Amygdala (tissue), 56 donors: ENCODE measurements at places on chromosomes 3 and 15.

DNA sequence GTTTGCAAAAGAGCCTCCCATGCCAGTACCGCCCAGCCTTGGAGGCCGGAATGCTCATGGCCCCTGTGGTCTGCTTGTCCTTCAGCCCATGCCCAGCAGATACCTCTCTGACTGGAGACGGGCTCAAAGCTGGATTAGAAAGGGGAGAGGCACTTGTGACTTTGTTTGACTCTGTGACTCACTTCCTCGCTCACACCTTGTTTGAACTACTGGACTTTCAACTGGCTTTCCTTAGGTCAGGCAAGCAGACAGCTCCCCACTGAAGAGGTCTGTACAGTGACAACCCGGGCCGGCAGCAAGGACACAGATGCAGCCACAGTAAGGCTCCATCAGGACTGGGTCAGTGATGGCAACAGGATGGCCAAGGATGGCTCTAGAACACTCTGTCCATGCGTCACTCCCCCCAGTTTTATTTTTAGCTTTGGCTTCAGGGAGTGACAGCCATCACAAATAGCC lies 98.6 kb upstream of the ABHD17C start:
- no peak for DNase-seq

GRCh38 chr15:92617549-92618520 lies 37.7 kb downstream of the FAM174B start:
- no peak for DNase-seq

GRCh38 chr15:84969257-84969656 lies 12.4 kb upstream of the PDE8A start:
- no peak for DNase-seq

DNA sequence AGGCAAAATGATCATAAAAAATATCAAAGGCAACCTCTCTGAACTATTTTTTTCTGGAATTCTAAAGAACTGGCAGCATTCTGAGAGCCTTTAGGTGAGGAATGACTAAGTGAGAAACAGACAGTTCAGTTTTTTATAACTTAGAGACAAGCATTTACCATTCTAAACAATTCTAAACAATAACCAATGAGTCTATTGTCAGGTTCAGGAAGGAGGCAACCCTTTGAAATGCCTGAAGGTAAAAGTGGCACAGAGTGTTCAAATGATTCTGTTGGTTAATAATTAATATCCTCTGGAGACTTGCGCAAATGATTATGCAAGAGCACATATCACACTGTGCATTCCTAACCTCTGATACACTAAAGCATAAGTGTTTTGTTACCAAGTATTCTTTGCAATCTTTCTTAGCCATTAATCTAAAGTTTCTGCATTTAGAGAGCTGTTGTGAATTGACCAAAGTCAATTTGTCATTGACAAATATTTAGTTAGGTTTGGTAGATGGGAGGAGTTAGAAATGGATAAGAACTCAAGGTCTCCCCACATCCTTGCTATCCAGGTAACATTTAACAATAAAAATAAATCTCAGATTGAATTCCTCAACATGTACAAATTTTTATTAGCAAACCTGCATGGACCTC lies 9.2 kb upstream of the TGFBR2 start:
- no peak for DNase-seq

DNA sequence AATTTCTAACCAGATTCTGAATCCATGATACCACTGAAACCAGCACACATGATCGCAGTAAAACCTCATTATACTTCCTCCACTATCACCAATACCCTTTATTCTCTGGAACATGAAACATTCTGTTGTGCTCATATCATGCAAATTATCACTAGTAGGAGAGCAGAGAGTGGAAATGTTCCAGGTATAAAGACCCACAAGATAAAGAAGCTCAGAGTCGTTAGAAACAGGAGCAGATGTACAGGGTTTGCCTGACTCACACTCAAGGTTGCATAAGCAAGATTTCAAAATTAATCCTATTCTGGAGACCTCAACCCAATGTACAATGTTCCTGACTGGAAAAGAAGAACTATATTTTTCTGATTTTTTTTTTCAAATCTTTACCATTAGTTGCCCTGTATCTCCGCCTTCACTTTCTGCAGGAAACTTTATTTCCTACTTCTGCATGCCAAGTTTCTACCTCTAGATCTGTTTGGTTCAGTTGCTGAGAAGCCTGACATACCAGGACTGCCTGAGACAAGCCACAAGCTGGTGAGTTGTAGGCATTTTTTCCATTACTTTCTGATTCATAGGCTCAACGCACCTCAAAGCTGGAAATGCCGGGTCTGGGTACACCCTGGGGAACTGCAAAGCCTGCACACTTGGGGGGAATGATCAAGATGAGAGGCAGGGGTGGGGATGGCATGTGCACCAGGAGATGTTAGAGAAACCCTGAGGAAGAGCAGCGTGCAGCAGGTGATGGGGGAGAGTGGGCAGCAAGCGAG lies at the start of gene CCR2:
Gene CCR2, plus strand, starts transcription at position 465 of the 764 bp plus-strand sequence. CDS start 3,417 bp downstream, outside the sequence.
- DNase-seq, result no peak

- no peak for DNase-seq
Measured at GRCh38 chr3:124486324-124486723, 243.9 kb upstream of the UMPS start.

- no peak for DNase-seq
Measured at GRCh38 chr3:46316206-46316605, 37.7 kb upstream of the CCR2 start.

- no peak for DNase-seq
Measured at GRCh38 chr3:77125966-77126365, 86.1 kb downstream of the ROBO2 start.

DNA sequence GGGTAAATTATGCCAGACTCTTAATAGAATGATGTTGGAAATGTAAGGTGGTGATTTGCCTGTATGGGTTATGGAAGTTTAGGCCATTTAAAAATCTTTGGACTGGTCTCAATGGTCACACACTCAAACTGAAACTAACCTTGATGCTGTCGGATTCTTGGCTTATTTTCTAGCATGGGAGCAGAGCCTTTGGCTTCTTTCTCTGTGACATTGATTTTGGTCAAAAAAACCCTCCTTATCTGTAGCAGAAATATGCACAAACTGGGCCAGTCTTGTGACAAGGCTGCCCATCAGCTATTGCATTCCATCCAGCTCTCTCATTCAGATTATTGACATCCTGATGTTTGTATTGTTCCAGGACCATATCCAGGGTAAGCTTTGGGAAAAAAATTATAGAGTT lies 35.9 kb downstream of the ARPP21 start:
- no peak for DNase-seq

DNA sequence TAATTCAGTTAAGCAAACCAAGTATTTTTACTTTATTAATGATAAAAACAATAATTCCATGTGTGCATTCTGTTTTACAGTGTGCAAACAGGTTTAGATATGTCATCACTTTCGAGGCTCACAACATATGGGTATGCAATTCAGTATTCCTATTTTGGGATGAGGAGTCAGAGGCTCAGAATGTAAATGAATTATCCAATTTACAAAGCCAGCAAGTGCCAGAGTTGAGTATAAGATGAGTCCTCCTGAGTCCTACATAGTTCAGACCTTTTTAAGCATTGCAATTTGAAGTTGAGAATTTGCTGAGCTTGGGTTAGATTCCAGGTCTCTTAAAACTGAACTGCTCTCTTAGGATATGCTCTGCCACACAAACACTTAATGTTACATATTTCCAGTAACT lies 424.2 kb upstream of the ROBO2 start:
- no peak for DNase-seq

GRCh38 chr3:70028361-70028760 lies 28.8 kb downstream of the SAMMSON start:
- DNase-seq, result no peak

- no peak for DNase-seq
Measured at GRCh38 chr15:99753066-99753465, 19.8 kb upstream of the LYSMD4 start.

DNA sequence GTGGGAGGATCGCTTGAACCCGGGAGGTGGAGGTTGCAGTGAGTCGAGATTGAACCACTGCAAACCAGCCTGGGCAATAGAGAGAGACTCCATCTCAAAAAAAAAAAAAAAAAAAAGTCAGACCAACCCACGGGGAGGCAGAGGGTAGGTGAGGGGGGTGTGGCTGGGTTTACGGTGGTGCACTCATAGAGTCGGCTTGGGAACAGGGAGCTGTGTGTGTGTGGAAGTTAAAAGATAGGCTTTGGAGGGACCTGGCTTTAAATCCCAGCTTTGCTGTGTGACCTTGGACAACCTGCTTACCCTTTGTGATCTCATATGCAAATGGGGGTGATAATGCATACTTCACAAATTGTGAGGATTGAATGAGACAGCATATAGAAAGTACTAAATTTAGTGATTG lies 10.0 kb upstream of the ISLR2 start:
- no peak for DNase-seq

GRCh38 chr3:167394003-167394402 lies 13.9 kb upstream of the ZBBX start:
- DNase-seq, result no peak

DNA sequence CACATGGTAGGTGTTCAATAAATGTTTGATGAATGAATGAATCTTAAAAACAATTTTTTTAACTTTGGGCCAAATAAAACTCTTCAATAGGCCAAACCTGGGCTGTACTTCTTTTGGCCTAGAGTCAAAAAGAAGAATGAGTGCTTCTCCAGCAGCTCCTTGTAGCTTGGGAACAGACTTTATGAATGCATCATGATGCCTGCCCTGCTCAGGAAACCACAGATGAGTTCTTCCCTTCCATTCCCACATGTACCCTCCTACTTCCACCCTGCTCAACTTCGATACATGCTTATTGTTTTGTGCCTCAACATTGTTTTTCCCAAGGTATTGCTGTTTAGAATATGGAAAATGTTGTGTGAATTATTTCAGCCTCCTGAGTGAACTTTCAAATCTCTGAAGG lies 87.0 kb downstream of the FILIP1L start:
- DNase-seq, result no peak

GRCh38 chr15:39354189-39354588 lies 226.7 kb upstream of the THBS1 start:
- DNase-seq, result no peak

DNA sequence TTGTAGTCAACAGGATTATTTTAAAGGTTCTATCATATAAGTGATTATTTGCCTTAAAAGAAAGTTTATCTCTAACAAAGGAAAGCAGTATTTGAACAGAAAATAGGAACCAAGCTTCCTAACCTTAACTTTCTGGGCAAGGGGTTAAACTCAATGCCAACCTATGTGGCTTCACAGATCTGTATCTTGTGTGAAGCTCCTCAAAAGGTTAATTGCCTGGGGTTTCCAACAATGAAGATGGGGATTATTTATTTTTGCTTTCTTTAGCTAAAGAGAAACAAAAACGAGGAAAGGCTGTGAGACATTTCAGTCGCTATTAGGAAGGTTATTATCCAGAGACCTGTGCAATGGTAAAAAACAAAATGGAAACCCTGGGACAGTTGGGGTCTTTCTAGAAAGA lies 1.1 kb upstream of the WDR82 start:
- DNase-seq, result no peak

DNA sequence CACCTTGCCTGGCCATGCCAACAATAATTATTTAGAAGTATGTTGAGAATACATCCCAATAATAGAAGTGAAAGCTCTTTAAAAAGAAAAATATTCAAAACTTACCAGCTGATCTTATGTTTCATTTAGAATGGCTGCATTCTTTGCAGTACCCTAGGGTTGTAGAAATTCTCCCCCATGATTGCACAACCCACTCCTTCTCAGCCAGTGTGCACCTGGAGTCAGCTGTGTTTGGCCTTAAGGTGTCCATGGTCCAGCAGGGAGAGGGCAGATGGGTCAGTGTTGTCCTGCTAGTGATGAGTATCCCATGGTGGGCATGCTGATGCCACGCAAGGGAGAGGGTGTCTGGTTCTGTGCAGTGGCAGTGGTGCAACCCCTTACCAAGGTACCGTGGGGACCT lies 117.3 kb downstream of the IGF1R start:
- no peak for DNase-seq

GRCh38 chr3:160003520-160004128 lies 15.0 kb downstream of the IL12A start:
- peak; percentile 28 for DNase-seq

DNA sequence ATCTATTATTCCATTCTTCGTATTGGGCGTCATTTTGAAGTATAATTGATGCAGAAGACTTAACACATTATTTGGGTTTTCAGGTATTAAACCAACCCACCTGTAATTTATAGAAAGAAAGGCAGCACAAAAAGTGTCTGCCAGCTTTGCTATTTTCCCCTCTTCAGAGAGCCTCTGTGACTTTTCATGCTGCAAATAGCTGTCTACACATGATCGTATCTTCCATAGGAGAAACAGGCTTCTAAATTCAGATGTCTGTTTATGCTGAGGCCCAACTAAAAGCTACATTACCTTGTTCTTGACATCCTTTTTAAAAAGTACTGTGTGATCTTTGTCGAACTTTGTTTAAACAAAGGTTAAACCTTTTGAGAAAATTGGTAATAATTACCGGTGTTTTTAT lies 5.0 kb downstream of the ACKR2 start:
- no peak for DNase-seq

- DNase-seq, result no peak
Measured at GRCh38 chr3:129585949-129586657, 20.4 kb downstream of the PLXND1 start.

DNA sequence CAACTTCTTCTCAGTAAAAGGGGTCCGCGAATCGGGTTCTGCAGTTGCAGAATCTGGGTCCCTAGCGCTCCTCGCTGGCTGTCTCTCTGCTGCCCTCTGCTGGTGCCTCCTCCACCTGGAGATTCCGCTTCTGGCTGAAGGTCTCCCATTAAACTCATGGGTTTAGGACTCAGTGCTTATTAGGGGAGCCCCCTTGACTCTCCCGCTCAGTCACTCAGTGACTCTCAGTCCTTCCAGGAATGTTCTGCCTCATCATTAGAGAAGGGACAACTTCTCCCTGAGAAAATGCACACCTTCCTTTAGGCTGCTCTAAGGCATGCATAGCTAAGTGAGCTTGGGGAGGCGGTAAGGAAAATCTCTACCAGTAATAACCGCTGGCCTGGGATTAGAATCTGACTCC lies 7.1 kb downstream of the CPN2 start:
- no peak for DNase-seq

DNA sequence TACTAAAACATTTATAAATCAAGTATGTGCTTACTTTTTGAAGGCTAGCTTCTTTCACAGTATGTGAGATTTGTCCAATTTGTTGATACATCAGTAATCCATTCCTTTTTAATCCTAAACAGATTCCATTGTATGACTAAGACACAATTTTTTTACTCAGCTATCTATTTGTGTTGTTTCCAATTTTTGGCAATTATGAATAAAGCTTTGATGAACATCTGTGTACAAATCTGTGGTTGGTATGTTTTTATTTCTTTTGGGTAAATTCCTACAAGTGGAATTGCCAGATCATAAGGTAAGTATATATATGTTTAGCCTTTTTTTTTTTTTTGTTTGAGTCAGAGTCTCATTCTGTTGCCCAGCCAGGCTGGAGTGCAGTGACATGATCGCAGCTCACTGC lies 56.2 kb upstream of the VEPH1 start:
- no peak for DNase-seq

- no peak for DNase-seq
Measured at GRCh38 chr3:33875680-33876079, 77.2 kb downstream of the PDCD6IP start.

DNA sequence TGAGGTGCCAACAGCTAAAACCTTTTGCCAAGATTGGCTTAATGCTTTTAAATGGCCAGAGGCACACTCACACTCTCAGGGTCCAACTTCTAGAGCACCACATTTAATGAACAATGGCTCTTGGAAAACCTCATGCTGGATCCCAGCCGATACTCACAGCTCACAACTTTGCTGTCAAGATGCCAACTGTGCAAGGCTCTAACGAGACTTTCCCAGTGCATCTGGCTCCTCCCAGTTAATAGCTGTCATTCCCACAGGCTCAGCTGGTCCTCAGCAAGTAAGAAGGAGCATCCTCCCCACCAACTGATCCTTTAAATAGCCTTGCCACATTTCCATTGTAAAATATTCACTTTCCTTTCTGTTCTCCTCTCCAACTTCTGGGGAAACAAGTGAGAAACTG lies 20.3 kb upstream of the FRMD4B start:
- DNase-seq, result no peak
